Activated naive CD4-positive, alpha-beta T cell treated with anti-CD3 and anti-CD28 coated beads, Interleukin-2, amount 10 ng/mL, durations not matched to agents 7 days and 5 days (primary cell): ENCODE measurements at places on chromosomes 11 and 22.

DNA sequence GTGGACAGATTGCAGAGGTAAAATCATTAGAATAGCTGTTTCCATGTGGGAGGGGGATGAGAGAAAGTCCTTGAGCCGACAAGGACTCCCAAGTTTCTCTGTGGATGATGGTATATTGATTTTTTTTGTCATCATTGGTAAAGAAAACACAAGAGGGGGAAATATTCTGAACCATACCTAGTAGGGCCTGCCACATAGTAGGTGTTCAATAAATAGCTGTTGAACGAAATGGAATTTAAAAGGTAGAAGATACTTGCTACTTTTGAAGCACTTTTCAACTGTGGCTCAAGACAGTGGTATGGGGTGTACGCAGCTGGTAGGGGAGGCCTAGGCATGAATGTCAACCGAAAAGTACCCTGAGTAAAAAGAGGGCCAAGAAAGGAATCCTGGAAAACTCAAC, 2.1 kb downstream of the CAVIN3 start:
- DNase-seq = no peak

DNA sequence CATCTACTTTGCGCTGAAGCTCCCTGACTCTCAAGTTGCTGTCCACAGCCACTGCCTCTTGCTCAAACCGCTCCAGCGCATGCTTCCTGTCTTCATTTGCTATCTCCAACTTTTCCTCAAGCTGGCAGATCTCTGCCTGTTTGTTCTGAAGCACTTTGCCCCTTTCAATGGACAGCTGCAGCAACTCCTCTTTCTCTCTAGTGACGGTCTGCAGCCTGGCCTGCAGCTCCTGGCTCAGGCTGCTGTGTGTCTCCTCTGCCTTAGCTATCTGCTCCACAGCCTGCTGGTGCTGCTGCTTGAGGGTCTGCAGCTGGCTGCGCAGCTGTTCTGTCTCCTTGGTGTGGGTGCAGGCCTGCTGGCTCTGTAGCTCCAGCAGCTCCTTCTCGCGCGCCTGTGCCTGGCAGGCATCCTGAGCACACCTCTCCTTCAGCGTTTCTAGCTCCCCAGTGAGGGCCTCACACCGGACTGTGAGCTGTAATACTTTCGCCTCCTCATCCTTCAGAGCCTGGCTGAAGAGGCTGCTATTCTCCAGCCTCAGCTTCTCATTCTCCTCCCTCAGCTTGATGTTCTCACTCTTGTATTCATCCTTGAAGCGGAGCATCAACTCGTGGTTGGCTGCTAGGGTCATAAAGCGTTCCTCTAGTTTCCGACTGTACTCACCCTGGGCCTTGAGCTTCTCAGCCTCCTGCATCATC, 723 bp downstream of the CCDC89 start:
- no peak for DNase-seq

GRCh38 chr11:130763087-130763980, 152.9 kb downstream of the SNX19 start:
- DNase-seq = no peak

- peak; percentile 13 for DNase-seq
Measured at GRCh38 chr11:44778195-44779100, 51.7 kb downstream of the TSPAN18 start.

DNA sequence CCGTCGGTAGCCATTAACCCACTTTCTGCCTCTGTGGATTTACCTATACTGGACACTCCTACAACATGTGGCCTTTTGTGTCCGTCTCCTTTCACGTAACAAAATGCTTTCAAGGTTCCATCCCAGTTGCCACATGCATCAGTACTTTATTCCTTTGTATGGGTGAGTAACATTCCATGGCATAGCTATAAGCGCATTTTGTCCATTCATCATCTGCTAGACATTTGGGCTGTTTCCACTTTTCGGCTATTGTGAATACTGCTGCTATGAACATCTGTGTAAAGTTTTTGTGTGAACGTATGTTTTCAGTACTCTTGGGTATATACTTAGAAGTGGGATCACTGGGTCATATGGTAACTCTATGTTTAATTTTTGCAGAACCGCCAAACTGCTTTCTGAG, 257.2 kb downstream of the ST3GAL4 start:
- no peak for DNase-seq

GRCh38 chr11:105073456-105074165, 28.5 kb upstream of the CARD16 start:
- DNase-seq = no peak

DNA sequence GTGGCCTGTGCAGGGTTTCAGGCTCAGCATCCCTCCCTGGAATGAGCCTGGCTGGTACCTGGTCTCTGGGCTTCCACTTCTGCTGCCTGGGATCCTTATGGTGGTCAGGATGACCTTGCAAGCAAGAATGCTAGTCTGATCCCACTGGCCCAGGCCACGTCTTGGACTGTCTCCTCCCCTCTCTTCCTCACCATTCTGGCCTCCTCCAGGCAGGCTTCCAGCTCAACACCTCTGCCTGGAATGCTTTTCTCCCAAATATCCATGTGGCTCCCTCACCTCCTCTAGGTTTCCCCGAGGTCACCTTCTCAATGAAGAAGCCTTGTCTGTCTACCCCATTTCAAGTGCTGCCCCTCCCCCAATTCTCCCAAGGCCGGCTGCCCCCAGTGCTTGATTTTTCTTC, 39.4 kb upstream of the ALX4 start:
- no peak for DNase-seq

- peak; percentile 43 for DNase-seq
Measured at GRCh38 chr11:117827521-117828511, 3.3 kb upstream of the FXYD2 start.

DNA sequence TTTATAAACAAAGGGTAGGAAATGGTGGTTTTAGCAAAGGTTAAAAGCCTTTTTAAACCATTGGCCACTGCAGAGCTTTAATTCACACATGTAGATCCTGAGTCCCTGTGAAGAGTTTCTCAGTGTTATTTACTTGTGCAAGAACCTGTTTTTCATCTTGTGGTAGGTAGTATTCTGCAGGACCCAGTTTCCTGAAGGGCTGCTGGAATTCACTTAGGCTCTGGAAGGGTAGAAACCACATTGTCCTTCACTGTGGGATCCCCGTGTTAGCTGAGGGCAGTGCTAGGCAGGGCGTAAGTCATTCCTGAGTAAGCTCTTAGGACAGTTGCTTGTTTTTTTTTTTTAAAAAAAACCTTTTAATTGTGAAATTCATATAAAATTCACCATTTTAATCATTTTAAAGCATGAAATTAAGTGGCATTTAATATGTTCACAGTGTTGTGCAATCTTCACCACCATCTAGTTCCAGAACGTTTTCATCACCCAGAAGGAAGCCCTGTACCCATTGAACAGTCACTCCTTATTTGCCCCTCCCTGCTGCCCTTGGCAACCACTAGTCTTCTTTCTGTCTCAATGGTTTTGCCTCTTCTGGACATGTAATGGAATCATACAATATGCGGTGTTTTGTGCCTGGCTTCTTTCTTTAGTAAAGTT, 77.7 kb downstream of the C22orf31 start:
- DNase-seq = no peak

DNA sequence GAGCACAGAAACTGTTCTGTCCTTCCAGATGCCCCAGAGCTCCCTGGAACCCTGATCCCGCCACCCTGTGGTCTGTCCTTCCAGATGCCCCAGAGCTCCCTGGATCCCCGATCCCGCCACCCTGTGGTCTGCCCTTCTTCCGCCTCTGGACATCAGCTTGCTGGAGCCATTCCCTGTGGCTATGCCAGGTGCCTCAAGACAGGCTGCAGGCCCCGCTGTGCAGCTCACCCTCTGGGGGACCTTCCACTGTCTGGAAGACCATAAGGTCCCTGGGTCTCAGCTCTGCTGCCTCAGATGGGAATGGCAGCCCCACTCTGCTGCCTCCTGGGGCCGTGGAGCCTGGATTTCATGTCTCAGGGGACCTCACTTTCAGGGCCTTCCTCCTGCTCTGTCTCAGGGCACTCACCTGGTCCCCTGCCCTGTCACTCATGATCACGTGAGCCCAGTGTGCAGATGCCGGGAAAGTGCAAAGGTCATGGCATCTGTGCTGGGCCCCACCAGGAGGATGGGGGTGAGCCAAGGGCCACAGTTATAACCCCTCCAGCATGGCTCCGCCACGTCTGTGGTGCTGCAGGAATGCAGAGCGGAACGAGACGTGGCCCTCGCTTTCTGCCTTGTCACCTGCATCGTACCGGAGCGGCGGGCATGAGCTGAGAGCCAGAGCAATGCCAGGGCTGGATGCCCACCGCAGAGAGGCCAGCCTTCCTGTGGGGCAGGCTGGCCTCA, 1520.7 kb downstream of the BRD1 start:
- no peak for DNase-seq

GRCh38 chr11:33268945-33269540, 11.9 kb downstream of the HIPK3 start:
- DNase-seq = no peak

- no peak for DNase-seq
Measured at GRCh38 chr11:116085031-116085635, 580.9 kb upstream of the CADM1 start.

DNA sequence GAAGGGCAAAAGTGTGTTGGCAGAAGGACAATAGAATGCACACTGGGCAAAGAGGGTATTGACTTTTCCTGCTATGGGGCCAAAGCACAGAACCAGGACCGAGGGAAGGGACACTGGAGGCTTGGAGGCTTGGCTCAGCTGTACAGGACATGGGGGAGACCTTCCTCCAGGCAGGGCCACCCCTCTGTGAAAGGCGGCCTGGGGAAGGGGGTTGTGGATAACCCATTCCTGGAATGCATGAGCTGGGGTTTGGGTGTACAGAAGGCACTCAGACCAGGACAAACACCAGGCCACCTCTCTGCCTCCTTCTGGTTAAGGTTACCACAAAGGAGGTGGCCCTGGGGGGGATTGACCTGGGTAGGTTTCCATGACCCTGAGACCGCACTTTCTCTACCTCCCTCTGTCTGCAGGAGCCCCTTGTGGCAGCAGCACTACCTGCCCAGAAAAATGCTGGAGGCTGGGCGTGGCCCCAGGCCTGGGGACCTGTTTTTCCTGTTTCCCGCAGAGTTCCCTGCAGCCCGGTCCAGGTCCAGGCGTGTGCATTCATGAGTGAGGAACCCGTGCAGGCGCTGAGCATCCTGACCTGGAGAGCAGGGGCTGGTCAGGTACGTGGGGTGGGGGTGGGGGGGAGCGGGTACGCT, 9.6 kb downstream of the P2RY2 start:
- no peak for DNase-seq

DNA sequence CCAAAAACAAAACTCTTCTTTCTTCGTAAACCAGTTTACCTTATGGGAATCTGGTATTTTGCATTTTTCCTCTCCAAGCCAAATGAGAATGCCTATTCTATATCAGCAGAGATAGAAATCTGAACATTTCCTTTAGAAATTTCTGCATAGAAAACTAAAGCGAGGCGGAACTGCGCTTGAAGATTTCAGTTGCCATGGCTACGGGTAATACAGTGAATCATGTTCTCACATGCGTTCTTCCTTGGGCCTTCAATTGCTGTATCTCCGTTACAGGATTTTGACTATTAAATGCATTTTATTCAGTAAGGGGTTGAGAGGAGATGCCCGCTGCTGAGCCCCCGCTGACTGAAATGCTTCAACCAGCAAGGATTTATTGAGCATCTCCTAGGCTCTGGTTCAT, 108.2 kb upstream of the CRYBB3 start:
- no peak for DNase-seq

DNA sequence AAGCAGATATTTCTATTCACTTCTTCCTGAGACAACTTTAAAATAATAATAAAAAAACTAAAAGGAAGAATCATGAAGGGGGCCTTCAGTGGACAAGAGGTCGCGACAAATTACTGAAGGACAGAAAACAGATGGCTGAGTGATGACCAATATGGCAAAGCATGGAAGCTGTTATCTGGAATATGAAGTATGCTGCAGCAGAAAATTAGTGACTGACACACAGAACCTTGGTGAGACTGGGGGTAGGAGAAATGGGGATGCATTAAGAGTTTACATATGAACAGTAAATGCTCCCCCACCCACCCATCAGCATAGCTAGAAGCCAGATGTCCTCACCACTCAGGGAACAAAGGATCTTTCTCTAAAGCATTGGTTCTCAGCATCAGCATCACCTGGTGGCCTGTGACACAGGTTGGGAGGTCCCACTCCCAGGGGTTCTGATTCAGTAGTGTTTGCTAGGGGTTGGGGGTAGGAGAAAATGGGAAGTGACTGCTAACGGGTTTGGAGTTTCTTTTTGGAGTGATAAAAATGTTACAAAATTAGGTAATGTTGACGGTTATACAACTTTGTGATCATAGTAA, 59.7 kb downstream of the NARS2 start:
- no peak for DNase-seq

DNA sequence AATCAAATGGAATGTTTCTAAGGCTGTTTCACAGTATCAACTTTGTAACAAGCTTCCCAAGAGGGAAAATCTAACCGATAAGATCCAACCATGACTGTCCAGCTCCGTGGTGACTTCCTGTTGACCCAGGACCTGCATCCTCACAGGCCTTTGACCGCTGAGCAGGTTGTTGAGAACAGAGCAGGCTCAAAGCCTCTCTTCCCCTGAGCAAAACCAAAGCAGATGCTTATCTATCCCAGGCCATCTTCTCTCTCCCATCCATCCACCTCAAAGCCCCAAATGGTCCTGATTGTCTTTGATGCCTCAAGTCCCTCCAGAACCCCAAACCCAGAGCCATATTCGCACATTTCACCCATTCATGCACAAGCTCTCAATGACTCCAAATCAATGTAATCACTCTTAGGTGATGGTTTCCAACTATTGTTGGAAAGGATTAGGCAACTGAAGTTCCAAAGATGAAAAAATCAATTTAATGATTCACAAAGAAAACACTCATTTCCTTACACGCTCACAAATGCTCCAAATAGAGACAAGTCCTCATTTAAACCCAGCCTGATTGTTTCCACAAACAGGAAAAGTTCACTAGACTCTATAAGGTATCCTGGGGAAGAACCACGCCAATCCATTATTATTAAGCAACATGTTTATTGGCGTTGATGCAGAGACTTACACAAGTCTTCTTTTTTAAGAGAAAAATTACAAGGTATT, 48.7 kb downstream of the C11orf58 start:
- no peak for DNase-seq

GRCh38 chr22:19980766-19981165, 35.9 kb downstream of the ARVCF start:
- no peak for DNase-seq

DNA sequence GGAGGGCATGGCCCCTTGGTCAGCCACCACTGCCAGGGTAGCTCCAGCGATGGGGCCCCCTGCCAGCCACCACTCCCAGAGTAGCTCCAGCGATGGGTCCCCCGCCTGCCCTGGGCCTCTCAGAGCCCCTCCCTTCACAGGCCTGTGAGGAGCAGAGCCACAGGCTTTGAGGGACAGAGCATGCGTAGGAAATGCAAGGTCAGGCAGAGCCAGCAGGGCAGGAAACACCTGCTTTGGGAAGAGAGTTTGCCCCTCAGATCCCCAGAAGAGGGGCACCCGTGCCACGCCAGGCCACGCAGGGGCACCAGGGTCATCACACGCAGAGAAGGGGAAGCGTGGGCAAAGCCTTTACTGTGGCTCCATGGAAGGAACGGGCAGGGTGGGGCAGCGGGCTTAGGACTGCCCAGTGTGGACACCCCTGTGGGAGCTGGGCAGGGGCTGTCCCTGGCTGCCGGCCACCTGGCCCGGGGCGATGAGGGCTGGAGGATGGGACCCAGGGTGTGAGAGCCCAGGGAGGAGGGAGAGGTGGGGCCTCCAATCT, 477.8 kb downstream of the BRD1 start:
- DNase-seq = no peak
